Activated CD4-positive, alpha-beta T cell treated with anti-CD3 and anti-CD28 coated beads, Interleukin-10, Interleukin-2, amounts not matched to agents 100 ng/mL and 50 ng/mL, durations not matched to agents 16 hours and 8 hours (primary cell): ENCODE measurements at places on chromosomes 4 and X.

DNA sequence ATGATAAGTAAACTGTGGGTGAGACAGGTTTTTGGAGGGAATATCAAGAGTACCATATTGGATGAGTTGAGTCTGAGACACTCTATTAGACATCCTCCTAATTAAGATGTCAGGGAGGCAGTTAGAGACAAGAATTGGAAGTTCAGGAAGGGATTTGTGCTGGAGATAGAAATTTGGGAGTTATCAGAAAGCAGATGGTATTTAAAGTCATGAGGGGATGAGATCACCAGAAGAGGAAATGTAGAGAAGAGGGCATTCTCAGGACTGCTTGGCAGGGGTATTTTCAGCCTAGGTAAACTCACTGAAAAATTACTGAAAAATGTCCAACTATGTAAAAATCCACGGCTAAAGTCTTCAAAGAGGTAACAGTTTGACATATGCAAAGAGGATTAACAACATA lies 161.6 kb upstream of the PGRMC2 start:
- DNase-seq, result no peak

GRCh38 chr4:138697851-138698250 lies 317.7 kb upstream of the NOCT start:
- no peak for DNase-seq

GRCh38 chrX:72572248-72573157 lies at the start of gene HDAC8:
Gene HDAC8 (minus strand): TSS chrX:72572843. CDS start chrX:72572761, 82 bp downstream.
- peak; percentile 77 for DNase-seq

DNA sequence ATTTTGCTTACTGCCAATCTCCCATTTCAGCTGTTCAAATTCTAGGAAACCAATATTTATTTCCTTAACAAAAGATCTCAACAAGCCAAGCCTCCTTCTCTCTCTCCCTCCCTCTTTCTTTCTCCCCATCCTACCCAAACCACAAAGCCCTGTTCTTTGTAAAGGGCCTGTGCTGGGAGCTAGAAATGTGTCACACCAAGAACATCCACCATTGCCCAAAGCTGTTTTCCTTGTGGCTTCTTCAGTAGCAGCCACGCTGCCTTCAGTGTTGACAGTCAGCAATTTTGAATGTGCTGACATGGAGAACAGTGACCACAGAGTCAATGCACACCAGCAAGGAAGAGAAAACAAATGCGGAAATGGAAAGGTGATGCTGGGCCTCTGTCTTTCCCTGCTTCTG lies 203.0 kb downstream of the MAML3 start:
- DNase-seq, result peak; percentile 84

DNA sequence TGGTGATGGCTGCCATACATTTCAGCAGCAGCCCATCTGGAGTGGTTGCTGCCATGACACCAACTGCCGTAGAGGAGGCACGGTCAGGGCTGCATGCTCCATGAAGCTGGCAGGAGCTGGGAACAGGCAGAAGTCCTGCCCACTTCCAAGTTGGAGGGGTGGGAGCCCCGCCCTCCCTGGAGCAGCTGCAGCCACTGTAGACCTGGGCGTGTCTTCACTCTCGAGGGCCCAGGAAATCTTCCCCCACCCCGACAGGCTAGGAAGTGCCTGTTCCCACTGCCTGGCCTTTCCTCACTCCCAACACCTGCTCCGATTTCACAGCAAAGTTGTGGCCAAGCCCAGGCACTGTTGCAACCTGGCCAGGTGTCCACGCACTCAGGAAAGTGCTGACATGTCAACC lies 42.3 kb downstream of the NALF2 start:
- DNase-seq, result no peak

DNA sequence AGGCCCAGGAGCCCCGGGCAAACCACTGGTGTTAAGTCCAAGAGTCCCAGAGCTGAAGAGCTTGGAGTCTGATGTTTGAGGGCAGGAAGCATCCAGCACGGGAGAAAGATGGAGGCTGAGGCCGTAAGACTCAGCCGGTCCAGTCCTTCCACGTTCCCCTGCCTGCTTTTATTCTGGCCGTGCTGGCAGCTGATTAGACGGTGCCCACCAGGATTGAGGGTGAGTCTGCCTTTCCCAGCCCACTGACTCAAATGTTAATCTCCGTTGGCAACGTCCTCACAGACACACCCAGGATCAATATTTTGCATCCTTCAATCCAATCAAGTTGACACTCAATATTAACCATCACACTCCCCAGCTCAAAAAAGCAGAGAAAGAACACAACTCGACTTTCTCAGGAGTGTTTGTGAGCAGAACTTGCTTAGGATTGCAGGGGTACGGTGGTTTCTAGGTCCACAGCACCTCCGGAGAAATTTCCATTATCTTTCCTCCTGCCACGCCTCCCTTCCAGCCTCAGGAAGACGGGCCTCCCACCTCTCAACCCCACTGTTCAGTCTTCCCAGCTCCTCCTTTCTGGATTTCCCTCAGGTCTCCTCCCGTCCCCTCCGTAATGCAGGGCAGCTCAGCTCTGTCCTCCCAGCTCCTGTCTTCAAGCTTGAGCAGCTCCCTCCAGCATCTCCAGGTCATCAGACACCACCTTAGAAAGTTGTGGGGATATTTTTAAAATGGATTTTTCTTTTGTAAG lies 13.3 kb upstream of the TMEM271 start:
- DNase-seq, result no peak

DNA sequence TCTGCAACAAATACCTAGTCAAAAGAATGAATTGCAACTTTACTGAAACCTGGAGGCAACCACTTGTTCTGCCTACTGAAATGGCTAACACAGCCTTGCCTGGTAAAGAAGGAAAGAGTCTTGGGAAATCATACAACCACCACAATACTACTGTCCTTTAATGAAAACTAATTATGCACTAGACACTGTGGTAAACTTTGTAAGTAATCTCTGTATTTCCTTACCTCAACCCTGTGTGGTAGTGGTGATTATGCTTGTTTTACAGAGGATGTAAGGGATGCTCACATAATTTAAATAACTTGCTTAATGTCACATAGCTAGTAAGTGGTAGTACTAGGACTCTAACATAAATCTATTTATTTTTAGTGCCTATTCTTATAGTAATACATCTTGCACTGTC lies 44.7 kb downstream of the TMEM156 start:
- DNase-seq, result peak; percentile 31

DNA sequence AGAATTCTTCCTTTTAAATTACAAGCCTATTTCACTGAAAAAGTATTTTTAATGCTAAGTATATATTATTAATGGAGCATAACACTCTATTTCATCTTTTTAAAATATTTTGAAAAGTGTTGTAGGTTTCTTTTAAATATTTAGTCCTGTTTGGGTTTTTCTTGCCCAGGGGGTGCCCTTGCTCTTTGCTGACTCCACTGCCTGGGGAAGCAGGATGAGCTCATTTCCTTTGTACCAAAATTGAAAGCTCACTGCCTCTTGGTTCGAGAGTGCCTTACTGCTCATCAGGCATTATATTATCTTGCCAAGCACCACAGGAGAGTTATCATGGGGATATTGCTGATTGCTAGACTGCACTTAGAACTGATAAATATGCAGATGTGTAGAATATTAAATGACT lies 819.2 kb downstream of the PCDH18 start:
- peak; percentile 4 for DNase-seq

GRCh38 chr4:139642364-139642763 lies 23.3 kb upstream of the MGST2 start:
- DNase-seq, result no peak

DNA sequence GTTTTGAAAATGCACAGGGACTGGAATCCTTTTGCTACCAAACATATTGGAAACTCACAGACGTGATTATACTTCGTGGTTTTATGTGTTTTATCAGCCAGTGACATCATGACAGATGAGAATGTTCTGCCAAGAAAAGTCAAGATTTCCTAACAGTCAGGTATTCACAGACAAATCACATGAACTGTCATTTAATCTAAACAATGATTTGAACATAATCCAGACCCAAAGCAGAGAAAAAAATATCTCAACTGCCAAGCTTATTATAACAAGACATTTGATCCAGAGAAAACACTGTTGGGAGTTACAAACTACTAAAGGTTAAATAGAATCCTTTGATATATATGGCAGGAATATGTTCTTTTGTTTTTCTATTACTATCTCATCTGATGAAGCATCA lies 635.9 kb upstream of the FRG1 start:
- no peak for DNase-seq

- no peak for DNase-seq
Observed at GRCh38 chr4:23332313-23332712, 557.5 kb downstream of the PPARGC1A start.

GRCh38 chr4:158182736-158183135 lies 9.9 kb upstream of the GASK1B start:
- DNase-seq, result no peak

GRCh38 chr4:72313121-72313520 lies 255.9 kb downstream of the ADAMTS3 start:
- DNase-seq, result no peak

GRCh38 chrX:72142794-72143608 lies 11.3 kb upstream of the RTL5 start:
- DNase-seq, result no peak

DNA sequence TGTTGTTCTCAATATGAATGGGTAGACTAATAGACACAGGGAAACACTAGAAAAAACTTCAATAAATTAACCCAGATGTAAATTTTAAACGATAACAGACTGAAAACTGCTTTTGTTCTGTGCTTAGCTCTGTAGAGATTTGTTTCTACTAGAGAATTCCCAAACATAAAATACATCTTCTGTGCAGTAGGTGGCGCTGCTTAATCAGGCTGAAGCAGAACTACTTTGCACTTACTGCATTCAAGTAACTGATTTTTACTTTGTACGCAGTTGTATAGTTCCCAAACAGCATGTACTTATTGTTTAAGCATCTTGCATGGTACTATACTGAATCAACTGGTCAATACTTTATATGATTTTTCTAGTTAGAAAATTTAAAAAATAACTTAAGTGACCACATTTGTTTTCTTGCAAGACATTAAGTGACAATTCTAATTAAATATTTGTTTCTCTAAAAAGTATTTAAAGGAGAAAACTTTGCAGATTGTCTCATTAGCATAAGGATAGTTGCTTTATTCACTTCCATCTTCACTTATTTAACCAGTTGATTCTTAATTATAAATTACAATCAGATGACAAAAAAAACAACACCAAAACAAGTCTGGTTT lies 490.6 kb downstream of the IL15 start:
- peak; percentile 69 for DNase-seq

GRCh38 chr4:41305476-41305875 lies 48.7 kb downstream of the UCHL1 start:
- no peak for DNase-seq

- no peak for DNase-seq
Observed at GRCh38 chr4:3481113-3481531, 18.0 kb downstream of the DOK7 start.

GRCh38 chr4:3305610-3306371 lies 13.0 kb downstream of the RGS12 start:
- peak; percentile 41 for DNase-seq

DNA sequence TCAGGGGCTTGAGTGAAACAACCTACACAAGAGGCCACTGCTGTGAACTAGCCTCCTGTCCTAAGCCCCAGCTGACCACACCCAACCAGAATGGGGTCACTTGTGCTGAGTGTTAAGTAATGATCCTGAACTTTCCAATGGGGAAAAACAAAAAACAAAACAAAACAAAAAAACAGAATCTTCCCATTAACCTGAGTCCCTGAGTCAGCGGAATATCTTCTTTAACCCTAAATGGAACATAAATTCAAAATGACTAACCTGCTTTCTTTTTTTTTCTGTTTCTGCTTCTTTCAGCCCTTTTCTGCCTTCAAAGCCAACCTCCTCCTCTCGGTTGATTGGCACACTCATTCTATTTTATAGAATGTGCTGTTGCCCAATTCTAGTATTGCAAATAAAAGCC lies 31.2 kb upstream of the MAGEA8 start:
- DNase-seq, result no peak

- no peak for DNase-seq
Observed at GRCh38 chr4:142155347-142155746, 519.0 kb downstream of the IL15 start.

DNA sequence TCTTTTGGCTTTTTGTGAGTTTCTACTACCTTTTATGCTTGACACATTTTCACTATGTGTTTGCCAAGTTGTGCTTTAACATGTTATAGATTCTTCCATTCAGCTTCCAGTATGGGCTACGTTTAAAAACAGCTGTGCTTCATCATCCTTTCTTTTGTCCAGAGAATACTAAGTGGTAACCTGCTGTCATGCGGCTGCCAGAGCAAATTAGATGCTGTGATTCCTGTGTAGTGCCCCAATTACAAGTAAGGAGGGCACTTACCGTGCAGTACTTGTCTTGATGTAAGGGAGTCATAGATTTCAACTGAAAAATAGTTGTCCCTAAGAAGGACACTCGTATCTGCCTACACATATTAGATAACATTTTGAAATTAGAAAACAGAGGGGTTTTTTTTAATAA lies 531.8 kb upstream of the GALNTL6 start:
- DNase-seq, result no peak

- DNase-seq, result peak; percentile 91
Observed at GRCh38 chrX:131816551-131817136, 206.5 kb upstream of the STK26 start.

DNA sequence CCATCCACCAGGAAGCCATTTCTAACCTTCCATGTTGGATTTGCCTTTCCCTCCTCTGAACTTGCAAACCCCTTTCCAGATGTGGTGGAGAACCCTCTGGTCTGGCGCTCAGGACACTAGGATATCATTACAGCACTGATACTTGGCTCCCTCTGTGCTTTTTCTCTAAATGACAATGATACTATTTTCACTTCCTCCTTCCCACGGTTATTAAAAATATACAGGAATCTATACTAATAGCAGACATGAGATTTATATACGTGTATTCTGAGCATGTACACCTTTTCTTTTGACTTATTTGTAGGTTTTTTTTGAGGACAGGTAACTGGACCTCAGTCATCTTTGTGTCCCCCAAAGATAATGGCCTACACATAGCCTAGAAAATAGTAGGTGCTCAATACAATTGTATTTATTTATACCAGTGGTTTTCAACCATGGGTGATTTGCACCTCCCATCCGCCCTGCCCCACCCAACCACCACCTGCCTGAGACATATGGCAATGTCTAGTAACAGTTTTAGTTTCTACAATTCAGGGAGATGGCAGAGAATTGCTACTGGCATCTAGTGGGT lies 60.4 kb upstream of the PLAC8 start:
- no peak for DNase-seq

DNA sequence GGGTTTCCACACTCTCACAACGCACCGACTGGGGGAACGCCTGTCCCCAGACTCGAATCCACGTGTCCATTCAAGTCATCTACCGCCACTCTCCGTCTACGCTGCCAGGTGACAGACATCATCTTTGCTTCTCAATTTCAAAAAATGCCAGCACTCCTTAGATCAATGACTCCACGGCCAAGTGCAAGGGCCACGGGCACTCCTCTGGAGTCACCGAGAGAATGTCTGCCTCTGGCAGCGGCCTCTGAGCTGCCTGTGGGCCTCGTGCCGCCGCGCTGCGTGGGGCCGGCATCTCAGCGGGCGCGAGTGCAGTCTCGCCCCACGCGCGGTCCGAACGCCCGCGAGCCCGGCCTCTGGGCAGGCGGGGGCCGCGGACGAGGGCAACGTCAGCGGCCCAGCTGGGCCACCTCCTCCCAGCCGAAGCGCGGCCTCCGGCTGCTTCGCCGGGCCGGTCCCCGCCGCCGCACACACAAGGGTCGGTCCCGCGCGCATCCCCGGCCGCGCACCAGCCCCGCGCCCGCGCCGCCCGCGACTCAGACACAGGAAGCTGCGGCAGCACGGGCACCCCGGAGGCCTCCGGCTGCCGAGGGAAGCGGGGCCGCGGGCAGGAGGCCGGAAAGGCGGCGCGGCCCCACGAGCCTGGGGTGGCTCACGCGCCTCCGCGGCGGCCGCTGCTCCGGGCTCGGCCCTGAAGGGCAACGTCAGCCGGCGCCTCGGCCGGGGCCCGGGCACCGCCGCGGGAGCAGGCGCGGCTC lies 450 bp downstream of the ACSL1 start:
- DNase-seq, result peak; percentile 52
